CD4-positive, alpha-beta T cell treated with Interleukin-12 subunit alpha and Interleukin-12 subunit beta, for 1 hour (primary cell): ENCODE measurements at places on chromosomes 6 and 20.
A peak's percentile ranks its signal among the peaks of the same experiment; 100 is the strongest.

GRCh38 chr6:47366335-47366890 is 56.7 kb upstream of the TNFRSF21 start:
- no peak for DNase-seq

GRCh38 chr20:61912665-61913422 is 152.8 kb downstream of the TAF4 start:
- no peak for DNase-seq

DNA sequence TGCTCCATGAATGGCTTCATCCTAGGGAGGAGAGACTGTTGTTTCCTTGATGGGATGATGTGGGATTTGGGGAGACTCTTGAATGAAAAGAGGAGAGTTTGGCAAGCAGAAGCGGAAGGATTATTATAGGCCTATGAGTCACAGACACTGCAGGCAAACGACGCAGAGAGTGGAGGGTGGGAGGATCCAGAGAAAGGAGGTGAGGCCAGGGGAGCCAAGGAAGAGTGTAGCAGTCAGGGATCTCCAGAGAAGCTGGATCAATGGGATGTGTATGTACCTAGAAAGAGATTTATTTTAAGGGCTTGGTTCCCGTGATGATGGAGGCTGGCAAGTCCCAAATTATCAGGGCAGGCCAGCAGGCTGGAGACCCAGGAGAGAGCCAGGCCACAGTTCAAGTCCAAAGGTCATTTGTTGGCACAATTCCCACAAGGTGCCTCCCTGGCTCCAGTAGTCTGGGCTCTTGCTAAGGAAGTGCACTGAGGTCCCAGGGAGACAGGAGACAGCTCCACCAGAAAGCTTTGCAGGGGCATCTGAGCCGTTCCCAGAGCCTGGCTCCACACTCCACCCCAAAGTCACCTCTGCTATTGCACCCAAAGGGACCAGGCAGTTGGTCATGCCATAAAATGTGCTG is 76.0 kb downstream of the ADTRP start:
- no peak for DNase-seq

- DNase-seq: no peak
These were observed 95.5 kb downstream of the SNAP91 start for GRCh38 chr6:83613378-83613777.

- DNase-seq: no peak
These were observed 95.7 kb downstream of the PAX1 start for GRCh38 chr20:21801193-21801592.

DNA sequence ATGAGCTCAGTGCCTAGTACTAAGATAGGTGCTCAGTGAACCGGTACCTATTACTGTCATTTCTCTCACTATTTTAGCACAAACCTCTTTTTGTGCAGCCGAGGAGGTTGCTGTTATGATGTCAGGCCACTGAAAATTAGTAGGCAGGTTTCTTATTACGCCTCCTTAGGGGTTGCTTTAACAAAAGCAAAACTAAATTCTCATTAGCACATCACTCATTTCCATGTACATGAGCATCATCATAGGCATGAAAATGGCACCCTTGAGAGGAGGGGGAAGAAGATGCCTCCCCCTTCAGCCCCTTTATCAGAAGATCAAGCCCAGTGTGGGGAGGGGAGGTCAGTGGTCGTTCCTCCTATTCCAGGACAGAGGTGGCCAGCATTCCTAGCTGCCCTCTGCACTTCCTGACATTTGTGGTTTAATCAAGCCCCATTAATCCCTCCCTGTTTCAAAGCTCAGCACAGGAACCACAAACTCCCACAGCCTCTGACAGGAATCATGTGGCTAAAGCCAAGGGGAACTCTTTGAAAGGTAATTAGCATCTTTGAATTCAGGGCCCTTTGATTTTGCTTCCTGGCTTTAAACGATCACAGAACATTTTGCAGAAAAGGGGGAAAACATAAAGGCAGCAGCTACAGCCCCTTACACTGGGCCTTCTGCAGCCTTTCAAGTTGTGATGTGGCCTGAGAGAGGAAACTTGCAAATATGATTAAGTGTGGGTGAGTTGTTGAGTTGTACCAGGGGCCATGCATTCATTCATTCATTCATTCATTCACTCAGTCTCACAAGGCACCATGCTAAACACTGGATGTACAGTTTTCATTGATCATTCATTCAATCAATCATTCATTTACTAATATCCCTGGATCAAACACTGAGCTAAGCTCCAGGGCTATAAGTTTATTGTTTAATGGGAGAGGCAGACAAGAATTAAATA is 31.9 kb upstream of the PSMF1 start:
- no peak for DNase-seq

- DNase-seq: peak; percentile 43
These were observed 216.7 kb downstream of the ZDHHC14 start for GRCh38 chr6:157597461-157598312.

- DNase-seq: peak; percentile 50
These were observed 7.9 kb upstream of the ARMC12 start for GRCh38 chr6:35728683-35729678.

DNA sequence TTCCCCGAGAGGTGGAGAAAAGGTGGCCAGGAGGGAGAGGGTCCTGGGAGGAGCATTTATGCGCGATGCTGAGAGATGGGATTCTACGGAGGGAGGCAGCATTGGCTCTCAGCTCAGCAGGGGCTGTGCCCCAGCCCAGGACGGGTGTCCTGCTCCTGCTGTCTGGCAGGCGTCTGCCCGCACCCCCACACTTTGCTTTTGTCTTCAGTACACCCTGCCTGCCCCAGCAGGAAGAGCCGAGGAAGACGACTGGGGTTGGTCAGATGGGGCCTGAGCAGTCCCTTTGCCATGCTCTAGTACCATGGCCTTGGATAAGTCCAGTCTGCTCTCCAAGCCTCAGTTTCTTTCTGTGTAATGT is 68.5 kb downstream of the TCP11 start:
- no peak for DNase-seq
